ENCODE measurements at places on chromosomes 7 and 10. TPM values are rescaled to one million over a fixed set of nuclear protein-coding genes. Genes with fewer than 3 reads are reported as not detected.

Gene ZNF467
- 0.37 TPM for total RNA-seq

Gene PIK3CG
- total RNA-seq = 10.2 TPM

Gene TLX1
- not detected for total RNA-seq

Gene SLC29A3
- total RNA-seq = 5.3 TPM

Gene ZNF804B
- not detected for total RNA-seq

Gene NUTM2E
- not detected for total RNA-seq

Gene STEAP1
- 2.0 TPM for total RNA-seq

GRCh38 chr10:32205670-32206069 lies 141.3 kb downstream of the EPC1 start:
- no peak for DNase-seq

- DNase-seq = no peak
Observed at GRCh38 chr7:27175626-27176523, 1.8 kb upstream of the HOXA10 start.

DNA sequence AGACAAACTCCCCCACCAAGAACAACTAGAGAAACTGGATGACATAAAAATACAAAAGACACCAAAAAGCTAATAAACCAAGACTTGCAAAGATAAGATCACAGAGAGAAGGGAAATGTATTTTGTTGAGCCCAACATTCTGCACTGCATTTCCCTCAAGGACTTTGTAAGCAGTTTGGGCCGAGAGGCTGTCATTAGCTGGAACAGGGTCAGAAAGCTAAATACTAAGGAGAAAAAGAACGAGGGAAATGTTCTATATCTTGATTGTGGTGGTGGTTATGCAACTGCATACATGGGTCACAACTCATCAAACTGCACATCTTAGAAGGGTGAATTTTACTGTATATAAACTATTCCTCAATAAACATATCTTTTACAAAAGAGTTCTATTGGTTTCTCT lies 315.0 kb downstream of the IPMK start:
- no peak for DNase-seq

DNA sequence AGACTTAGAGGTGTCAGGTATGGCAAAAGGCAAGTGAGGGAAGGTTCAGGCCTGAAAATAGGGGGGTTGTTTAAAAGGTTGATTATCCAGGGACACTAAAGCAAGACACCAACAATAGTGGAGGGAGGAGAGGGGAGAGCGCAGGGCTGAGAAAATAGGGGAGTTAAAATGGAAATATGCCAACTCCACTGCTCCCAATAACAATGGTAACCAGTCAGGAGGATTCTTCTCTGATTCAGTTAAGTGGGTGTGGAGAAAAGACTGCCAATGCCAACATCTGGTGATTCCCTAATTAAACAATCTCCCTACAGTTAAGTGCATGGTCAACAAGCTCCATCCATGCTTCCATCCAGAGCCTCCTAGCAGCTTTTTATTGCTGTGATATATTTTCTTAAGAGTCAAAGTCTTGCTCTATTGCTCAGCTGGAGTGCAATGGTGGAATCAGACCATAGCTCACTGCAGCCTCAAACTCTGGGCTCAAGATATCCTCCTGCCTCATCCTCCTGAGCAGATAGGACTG lies 183.3 kb downstream of the JAZF1 start:
- DNase-seq = no peak

GRCh38 chr7:101137651-101138212 lies 10.8 kb downstream of the SERPINE1 start:
- DNase-seq = no peak

DNA sequence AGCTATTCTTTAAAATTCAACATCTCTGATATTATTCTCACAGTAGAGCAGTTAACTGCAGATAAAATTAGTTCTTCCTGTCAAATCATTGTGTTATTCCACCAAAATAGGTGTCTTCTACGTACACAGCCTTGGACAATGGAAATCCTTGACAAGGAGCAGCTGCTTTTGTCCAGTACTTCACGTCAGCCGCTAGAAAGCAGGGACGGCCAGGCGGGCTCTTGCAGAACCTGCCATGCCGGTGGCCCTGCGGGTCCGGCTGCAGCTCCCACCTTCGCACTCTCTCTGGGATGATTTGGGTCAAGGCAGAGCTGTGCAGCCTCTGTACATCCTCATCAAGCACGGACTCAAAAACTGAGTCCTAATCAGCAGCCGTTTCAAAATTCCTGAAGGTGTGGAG lies 2.2 kb upstream of the FOXI2 start:
- DNase-seq = no peak

- DNase-seq = no peak
Observed at GRCh38 chr10:47253651-47254375, 46.2 kb upstream of the GDF10 start.

DNA sequence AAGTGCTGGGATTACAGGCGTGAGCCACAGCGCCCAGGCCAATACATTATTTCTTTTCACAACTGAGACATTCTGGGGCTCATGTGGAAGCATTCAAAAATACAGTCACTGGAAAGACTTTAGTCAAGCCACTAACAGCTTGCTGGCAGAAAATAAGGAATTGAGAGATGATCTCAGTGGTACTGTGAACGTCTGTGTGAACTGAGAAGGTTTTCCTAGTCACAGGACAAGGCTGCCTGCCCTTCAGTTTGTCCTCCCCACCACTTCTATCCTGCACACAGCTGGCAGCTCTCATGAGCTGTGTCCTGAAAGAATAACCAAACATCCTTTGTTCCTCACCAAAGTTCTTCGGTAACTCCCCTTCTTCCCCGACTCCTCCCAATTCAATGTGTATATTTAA lies 31.3 kb upstream of the ITGA8 start:
- DNase-seq = no peak

- DNase-seq = no peak
Observed at GRCh38 chr7:114422507-114423501, 8.2 kb downstream of the FOXP2 start.

DNA sequence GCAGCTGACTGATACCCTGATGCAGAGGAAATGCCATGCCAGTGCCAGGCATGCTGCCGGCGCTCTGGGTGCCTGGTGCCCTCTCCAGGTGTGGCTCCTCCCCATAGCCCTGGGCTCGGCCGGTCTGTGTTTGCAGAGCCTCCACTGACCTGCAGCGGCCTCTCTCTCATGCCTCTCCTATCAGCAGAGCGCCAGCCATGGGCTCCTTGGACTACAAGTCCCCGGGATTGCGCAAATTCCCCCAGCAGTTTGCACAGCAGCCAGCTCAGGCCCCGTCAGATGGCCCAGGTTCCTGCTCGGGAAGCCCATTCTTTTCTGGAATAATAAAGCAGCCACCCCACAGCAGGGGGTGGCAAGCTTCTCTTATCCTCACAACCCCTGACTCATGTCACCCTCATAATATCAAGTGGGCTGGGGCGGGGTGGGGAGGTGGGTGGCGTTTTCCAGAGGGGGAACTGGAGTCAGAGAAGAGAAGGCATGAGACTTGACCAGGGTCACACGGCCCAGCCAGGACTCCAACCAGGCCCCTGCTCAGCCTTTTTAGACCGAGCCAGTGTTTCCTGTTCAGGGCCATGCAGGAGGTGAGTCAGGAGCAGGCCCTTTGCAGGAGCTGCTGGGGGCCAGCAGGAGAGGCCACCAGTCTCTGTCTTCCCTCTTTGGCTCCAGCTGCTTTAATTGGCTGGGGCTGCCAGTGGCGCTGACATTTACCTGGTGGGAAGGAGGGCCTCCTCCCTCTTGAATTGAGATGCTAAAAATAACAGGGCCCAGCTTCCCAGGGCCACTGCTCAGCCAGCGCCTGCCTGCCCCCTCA lies 58.6 kb downstream of the ZMIZ1 start:
- no peak for DNase-seq

- DNase-seq = no peak
Observed at GRCh38 chr7:92340016-92340415, 94.2 kb downstream of the ANKIB1 start.

GRCh38 chr7:112411186-112411795 lies 39.0 kb upstream of the IFRD1 start:
- DNase-seq = no peak

DNA sequence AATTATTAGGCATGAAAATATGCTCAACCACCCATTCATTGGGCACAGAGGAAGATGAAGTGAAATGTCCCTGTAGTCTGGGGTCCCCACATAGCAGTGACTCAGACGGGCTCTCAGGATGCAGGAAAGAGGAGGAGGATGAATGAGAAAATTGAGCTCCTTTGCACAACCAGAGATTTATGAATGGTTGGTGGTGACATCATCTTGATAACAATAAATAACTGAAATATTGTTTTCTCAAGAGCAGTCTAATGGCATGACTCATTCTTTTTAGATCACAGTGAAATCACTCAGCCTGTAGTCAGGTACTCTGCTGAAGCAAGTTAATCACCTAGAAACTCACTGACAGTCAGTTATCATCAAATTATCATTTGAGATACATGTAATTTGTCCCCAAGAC lies 254.1 kb downstream of the RELN start:
- DNase-seq = no peak

Data from activated T-cell treated with anti-CD3 and anti-CD28 coated beads, Interleukin-2, amount 50 U/mL, for 72 hours (primary cell).